D721Med (cell line): ENCODE measurements at places on chromosomes 12 and 14.

GRCh38 chr12:2003676-2004112 lies 563 bp downstream of the DCP1B start:
- DNase-seq: no peak

DNA sequence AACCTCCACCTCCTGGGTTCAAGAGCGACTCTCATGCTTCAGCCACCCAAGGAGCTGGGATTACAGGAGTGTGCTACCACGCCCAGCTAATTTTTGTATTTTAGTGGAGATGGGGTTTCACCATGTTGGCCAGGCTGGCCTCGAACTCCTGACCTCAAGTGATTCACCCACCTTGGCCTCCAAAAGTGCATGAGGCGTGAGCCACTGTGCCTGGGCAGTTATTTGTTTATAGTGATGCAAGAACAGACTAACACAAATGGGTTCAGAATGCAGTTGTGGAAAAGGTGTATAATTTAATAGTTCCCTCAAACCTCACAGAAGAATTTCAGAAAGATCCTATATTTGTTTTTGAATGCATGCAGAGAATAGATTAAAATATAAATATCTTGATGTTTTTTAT lies 447.1 kb downstream of the ZFP36L1 start:
- DNase-seq: no peak

- no peak for DNase-seq
Measured at GRCh38 chr12:93813972-93814821, 137.0 kb downstream of the CRADD start.

DNA sequence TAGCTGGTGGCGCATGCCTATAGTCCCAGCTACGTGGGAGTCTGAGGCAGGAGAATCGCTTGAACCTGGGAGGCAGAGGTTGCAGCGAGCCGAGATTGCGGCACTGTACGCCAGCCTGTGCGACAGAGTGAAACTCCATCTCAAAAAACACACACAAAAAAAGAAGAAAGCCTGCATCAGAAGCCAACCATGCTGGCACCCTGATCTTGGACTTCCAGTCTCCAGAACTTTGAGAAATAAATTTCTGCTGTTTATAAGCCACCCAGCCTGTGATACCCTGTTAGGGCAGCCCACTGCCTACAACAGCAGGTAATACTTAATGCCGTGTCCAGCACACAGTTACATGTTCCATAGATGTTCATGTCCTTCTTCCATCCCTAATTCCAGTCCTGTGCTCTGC lies 62.7 kb downstream of the NDUFA12 start:
- DNase-seq: no peak

- no peak for DNase-seq
Measured at GRCh38 chr12:20120403-20120725, 248.0 kb upstream of the PDE3A start.

DNA sequence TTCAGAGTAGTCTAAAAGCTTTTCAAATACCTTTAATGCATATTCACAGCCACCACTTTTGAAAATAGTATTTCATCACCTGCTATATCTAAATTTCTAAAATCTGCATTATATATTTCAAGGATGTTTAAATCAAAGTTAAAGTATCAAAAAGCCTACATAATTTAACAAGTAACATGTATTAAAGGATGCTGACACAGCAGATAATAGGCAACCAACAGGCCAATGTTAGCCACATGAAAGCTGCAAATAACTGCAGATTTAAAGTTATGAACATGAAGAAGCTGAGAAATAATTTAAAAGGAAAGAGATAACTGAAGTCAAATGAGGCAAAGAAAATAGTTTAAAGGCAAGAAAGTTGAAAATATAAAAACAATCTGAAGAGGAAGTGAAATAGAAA lies 39.8 kb upstream of the NELL2 start:
- no peak for DNase-seq

DNA sequence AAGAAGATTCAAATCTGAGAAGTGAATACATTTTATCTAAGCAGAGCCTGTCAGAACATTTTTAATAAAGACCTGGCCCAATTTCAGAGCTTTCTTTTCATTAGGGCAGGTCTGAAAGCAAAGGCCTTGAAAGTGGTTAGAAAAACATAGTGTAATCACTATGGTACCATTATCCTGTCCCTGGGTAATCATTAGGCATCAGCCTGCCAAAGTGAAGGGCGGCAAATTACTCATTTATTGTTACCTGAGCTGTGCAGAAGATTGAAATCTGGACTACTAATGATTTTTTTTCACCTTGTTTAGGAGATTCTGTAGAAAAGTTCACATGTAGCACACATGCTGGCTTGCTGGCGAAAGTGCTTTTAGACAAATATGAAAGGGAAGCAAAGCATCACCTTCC lies 92.6 kb upstream of the PRKD1 start:
- no peak for DNase-seq

- DNase-seq: no peak
Measured at GRCh38 chr12:130617219-130617618, 98.9 kb downstream of the RIMBP2 start.

GRCh38 chr12:868722-869121 lies 80.8 kb downstream of the RAD52 start:
- DNase-seq: no peak

DNA sequence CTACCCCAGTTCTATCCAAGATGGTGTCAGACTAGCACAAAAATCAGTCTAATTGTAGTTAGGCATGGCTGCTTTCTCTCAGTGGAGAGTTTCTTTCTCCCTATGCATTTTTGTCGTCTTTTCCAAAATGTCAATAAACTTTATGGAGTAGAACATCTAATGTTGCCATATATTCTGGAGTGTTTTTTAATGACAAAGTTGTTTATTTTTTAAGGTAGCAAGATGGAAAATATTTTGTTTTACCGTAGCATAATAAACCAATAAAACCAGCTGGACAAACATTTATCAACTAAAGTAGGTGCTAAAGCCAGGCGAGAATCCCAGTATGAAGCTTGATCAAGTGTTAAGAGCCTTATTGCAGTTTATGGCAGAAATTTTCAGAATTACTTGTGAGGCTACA lies 146.3 kb downstream of the TMTC2 start:
- no peak for DNase-seq

- DNase-seq: no peak
Measured at GRCh38 chr12:28223025-28223554, 32.8 kb downstream of the CCDC91 start.

- no peak for DNase-seq
Measured at GRCh38 chr12:6532051-6532926, 2.0 kb upstream of the GAPDH start.

DNA sequence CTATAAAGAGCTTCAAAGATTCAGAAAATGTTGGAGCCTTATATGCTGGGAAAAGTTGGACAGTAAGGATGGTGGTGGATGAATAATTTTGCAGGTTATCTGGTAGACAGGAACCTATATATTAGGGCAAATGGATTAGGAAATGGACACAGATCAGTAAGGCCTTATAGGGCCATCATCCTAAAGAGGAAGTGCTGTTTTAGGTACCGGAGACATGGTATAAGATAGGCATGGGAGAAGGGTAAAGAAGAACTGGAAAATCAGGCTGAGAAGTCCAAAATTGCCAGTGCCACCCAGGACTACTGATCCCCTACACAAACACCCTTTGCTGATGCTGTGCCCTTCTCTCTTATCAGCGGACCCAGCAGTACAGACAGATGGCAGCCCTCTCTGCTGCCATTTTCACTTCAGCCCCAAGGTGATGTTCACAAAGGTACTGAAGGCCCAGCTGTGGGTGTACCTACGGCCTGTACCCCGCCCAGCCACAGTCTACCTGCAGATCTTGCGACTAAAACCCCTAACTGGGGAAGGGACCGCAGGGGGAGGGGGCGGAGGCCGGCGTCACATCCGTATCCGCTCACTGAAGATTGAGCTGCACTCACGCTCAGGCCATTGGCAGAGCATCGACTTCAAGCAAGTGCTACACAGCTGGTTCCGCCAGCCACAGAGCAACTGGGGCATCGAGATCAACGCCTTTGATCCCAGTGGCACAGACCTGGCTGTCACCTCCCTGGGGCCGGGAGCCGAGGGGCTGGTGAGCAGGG lies 5.5 kb downstream of the GDF11 start:
- DNase-seq: no peak

- no peak for DNase-seq
Measured at GRCh38 chr12:5771756-5772155, 173.3 kb downstream of the ANO2 start.

GRCh38 chr12:48197549-48197970 lies 5.5 kb downstream of the OR10AD1 start:
- DNase-seq: no peak

DNA sequence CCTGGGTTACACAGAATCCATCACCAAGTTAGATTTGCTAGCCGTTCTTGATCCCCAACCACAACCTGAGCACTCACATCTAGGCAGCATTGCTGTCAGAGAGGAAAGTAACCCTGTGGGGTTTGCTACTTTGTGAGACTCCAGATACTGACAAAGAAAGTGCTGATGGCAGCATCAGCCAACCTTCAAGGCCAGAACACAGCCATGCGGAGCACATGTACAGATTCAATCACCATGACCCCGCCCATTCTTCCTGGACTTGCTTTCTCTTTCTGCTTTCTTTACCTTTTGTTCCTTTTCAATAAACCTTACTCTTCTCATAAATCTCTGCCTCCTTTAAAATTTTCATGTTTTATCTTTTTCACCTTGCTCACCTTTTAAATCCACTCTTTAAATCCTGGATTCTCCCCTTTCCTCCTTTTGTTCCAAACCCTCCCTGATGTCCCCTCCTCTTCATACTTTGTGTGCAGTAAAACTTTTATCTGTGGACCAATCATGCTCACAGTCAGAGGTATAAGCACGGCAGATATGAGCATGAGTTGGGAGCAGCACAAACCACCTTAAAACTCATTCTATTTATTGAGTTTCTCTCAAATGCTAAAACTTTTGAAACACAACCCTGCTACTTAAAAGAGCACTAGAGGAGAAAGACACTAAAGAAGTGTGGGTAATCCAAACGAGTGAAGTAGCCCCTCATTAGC lies 21.9 kb upstream of the CERS5 start:
- DNase-seq: no peak

DNA sequence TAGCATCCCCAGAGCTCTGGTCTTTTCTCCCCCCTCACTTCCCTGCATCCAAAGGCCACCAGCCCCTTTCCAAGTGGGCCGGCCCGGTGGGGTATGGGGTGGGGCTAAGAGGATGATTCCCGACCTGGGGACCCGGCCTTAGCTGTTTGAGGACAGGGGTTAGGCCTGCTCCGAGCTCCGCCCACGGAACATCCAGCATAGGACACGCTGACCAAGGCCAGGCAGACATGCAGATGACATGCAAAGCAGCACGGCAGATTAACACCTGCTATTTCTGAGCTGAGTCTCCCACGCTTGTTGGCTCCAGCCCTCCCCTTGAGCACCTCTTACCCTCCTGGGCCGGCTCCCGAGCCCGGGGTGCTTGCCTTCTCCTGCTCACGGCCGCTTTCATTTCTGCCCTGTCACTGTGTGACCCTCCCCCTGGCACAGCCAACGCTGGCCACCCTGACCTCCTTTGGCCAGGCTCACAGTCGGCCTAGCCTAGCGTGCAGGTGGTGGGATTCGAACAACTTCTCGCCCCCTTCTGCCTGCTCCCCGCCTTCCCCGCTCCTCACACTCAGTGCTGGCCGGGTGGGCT lies 40.2 kb downstream of the TEAD4 start:
- DNase-seq: no peak

DNA sequence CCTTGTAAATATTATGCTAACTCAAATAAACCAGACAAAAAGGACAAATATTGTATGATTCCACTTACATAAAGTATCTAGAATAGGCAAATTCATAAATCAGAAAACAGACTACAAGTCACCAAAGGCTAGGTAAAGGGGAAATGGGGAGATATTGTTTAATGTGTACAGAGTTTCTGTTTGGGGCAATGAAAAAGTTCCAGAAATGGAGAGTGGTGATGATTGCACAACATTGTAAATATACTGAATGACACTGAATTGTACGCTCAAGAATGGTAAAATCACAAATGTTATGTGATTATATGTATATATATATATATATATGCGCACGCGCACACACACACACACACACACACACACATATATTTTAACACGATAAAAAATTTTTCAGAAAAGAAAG lies 182.5 kb downstream of the SLC2A13 start:
- DNase-seq: no peak

DNA sequence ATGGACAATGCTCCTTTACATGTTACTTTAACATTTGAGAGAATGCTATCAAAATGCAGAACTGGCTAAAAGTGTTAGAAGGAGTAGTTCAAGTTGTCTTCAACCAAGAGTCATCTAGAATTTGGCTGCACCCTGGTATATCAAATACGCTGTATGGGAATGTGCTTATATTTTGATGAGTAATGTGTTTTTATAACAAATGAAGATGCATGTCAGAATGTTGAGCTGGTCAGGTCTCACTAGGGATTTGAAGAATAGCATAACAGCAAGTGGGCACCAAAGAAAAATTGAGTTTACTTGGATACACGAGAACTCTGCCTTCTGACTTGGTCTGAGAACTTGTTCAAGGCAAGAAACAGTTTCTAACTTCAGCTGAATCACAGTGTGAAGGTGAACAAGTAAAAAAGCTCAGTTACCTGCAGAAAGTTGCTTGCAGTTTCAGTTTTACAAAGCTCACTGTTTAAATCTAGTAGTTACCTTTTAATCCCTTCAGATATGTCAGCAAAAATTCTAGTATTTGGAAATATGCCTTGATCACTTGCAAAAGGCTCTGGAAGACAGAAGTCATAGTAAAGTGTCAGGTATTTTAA lies 82.3 kb downstream of the PDE3A start:
- no peak for DNase-seq

DNA sequence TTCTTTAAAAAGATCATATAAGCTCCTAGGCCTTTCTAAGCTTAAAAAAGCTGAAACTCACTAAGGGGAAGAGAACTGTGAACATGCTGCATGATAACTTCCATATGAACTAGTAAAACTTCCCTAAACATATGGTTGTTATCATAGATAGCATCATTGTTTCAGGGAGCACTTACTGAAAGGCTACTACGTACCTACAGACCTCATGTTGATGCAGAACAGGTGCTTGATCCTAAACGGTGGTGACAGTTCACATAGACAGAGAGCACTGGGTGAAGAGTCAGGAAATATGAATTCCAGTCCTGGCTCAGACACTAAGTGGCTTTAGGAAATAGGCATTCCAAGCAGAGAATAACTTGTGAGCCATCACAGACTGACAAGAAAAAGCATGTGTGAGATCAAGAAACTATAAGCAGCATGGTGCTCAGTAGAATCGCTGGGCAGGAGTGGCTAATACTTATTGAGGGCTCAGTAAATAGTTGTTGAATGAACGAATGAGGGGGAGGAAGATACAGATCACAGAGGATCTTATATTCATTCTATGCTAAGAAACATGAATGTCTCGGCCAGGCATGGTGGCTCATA lies 78.4 kb upstream of the NUDT4 start:
- no peak for DNase-seq

DNA sequence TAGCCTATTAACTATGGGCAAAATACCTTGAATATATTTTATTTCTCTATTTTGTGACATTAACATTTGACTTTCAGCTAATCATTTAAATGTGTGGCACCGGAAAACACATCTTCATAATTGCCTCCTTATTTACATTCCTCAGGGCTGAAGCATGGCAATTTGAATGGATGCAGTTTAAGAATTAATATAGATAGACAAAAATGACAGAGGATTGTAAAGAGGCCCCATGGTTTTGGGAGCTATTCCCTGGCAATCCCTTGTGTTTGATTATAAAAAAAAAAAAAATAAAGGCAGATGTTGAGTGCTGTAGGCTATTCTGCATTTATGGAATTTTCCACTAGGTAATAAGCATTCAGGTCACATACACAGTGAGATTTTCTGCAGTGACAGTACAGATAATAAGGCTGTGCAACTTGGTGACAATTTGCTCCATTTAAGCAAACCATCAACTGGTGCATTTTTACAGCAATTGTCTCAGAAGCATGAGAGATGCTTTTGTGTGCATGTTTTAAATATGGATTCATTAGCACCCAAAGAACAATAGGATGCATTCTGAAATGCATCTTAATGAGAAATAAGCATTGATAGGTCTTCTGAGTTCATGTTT lies 123.2 kb upstream of the SLC38A4 start:
- no peak for DNase-seq
